Right ventricle myocardium inferior (tissue), 1 donor: ENCODE measurements at places on chromosomes 7 and 10.
A peak's percentile ranks its signal among the peaks of the same experiment; 100 is the strongest.

- DNase-seq, result no peak
Observed at GRCh38 chr10:121988361-121989324, at the start of gene TACC2. Gene TACC2 (plus strand): TSS chr10:121989163. CDS start chr10:122021982, 32,819 bp downstream.

DNA sequence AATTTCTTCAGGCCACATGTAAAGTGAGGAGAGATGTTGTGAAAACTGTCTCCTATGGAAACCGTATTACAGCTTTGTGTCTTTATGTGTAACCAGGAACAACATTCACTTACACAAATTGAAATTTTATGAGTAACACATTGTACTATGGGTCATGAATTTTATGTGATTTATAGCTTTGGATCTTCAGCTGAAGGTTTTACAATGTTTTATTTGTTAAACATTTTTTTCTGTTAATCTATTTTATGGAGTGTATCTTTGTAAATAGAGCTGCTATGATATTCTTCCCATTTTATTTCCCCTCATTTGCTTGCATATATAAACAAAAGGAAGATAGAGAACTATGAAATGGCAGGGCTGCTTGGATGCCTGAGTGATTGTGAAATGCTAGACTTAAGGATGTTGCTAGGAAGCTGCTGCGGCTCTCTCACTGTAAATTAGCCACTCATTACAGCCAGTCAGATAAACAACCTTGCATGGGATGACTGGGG is 104.5 kb upstream of the PCLO start:
- no peak for DNase-seq

- peak; percentile 89 for DNase-seq
Observed at GRCh38 chr10:118850418-118851061, 95.8 kb upstream of the CACUL1 start.

- DNase-seq, result no peak
Observed at GRCh38 chr10:111175787-111176186, 99.0 kb downstream of the ADRA2A start.

DNA sequence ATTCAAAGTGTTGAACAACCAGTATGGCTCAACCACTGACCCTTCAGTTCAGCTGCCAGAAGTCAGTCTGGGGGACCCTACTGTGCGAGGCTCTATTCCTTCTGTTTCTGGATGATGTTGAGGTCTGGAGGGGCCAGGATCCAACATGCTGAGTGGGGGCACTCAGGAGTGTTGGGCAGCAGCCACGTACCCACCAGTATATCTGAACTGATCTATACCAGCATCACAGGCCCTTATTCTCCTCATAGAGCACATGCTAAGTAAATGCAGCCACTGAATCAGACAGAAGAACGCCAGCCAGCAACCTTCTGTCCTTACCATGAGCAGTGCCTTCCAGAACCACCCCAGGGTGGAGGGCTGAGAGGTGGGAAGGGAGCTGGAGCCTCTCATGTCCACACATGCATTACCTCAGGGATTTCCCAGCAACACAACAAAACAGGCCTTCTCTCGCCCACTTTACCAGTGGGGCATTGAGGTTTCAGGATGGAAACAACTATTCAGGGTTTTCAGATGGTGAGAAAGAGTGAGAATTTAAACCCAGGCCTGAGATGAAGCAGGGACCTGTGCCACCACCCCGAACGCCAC is 6.8 kb upstream of the MSMB start:
- no peak for DNase-seq

- DNase-seq, result no peak
Observed at GRCh38 chr10:131145756-131146155, 165.8 kb downstream of the TCERG1L start.

DNA sequence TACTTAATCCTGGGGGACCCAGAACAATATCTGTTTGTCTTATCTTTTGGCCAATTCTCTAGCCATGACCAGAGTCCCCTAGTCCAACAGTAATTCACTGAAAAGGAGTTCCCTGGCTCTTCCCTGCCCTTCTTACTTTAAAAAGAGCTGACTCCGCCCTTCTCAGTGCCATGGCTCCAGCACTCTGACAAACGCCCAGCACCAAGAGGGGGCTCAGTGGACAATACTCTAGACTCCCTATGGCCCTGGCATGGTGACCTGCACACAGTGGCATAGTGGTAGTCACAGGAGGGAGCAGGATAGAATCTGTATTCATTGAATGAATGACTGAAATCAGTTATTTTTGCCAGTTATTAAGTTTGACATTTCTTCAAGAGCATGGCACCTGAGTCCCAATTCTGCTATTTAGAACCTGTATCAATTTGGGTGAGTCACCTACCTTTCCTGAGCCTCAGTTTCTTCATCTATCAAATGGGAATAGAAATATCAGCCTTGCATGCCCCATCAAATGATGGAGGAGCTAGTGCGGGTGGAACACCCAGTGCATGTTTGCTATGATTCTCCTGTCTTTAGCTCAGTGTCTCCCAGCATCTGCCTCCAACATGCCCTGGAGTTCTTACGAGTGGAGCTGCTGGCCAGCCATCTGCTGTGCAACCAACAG is 69.4 kb downstream of the CLEC2L start:
- DNase-seq, result no peak

DNA sequence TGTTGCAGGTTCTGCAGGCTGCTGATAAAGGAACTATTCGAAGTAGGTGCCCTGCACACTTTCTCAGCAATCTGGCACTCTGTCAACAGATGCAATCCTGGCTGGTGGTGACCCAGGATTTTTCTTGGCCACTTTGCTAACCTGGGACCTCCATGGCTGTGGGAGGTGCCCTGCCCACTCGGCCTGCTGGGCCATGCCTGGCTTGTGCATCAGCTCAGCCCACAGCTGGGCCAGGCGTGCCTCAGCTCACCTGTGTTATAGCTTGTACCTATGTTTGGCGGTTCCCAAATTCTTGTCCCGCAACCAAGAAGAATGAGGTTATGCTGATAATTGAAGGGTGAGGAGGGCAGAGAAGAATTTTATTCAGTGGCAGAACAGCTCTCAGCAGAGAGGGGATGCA is 141.7 kb downstream of the NPY start:
- DNase-seq, result no peak

DNA sequence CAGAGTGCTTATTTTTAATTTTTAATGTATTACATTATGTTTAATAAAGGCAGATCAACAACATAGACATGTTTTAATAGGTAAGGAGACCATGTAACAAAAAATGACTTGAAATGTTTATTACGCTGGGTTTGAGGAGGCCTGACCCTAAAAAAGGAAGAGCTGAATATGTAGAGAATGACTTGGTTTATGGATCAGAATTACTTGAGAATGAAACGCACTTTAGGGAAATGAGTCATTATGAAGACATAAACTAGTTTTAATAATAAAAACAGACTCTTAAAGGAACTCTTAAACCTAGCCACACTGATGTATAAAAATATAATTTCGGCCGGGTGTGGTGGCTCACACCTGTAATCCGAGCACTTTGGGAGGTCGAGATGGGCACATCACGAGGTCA is 56.5 kb downstream of the CTTNBP2 start:
- DNase-seq, result no peak

- no peak for DNase-seq
Observed at GRCh38 chr7:42014625-42015618, 222.1 kb downstream of the GLI3 start.

GRCh38 chr7:131933751-131934289 is 377.4 kb upstream of the PODXL start:
- no peak for DNase-seq

- DNase-seq, result no peak
Observed at GRCh38 chr7:141074997-141075396, 1.1 kb downstream of the TMEM178B start.

DNA sequence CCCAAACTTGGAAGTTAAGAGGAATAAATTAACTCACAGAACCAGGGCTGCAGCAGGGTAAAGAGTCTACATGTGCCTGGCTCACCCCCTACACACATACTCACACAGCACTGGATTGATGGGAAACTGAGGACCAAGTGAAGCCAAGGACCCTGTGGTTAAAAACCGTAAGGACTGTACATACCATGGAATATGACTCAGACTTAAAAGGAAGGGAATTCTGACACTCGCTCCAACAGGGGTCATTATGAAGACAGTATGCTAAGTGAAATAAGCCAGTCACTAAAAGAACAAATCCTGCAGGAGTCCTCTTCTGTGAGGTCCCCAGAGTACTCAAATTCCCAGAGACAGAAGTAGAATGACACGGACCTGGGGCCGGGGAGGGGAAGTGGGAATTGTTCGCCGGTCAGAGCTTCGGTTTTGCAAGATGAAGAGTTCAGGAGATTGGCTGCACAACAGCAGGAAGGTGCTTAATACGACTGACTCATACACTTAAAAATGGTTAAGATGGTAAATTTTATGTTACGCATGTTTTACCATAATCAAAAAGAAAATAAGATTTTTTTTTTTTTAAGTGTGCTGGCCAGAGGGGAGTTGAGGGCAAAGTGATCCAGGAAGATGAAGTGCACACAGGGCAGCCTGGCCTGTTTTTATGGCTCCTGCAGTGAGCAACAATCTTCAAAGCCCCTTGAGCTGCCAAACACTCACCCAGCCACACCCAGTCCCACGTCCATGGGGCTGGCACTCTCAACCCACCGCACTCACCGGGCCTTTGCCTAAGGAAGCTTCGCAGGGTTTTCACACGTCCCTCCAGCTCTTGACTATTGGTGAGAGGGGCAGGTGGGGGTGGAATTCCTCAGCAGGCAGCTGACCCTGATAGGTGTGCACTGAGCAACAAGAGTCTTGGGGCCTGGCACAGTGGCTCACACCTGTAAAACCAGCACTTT is 26.4 kb downstream of the DRGX start:
- DNase-seq, result no peak

- no peak for DNase-seq
Observed at GRCh38 chr7:135930565-135931461, 46.3 kb downstream of the MTPN start.

GRCh38 chr10:29658984-29659965 is 24.5 kb upstream of the SVIL start:
- DNase-seq, result peak; percentile 69

DNA sequence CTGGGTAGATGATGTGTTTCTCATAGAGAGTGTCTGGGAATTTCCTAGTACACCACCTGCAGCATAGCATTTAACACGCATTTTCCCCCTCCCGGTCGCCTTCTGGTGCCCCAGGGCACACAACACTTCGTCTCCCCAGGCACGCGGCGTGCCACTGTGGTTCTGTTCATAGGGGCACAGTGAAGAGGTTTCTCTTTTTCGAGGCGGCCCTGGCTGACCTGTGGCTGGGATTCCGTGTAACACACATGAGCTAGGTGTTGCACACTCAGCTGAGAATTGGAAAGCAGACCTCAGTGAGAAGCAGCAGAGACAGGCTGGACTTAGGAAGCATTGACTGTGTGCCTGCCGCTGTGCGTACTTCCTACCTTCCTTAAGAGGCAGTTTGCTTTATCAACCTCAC is 214.3 kb upstream of the SHH start:
- DNase-seq, result no peak

GRCh38 chr7:29471444-29472138 is 92.0 kb upstream of the PRR15 start:
- DNase-seq, result no peak

DNA sequence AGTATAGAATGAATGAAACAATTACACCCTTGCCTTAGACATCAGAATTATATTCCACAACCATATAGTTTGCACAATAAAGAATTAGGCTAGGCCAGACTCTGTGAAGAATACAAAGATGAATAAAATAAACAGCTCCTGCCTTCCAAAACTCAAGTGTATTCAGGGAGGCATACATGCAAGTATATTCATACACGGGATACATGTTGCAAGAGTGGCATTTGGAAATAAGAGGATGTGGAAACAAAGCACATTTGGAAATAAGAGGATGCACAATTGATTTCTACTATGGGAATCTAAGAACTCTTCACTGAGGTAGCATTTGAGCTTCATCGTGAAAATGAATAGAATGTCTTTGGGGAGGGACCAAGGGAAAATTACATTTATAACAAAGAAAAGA is 27.0 kb upstream of the TMEM26 start:
- no peak for DNase-seq

DNA sequence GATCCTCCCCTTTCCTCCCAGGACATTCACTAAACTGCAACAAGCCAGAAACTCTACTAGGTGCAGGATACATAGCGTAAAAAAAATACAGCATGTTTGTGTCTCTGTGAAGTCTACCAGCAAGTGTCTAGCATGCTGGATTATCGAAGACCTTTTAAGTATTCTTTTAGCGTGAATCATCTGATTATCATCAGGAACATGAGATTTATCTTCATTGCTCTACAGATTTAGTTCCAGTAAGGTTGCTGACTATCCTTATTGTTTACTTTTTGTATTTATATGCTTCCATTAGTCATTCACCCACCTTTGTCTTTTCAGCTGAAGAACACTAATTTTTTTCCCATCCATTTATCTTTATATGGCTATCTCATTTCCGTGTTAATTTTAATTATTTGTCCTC is 62.8 kb downstream of the PDZD8 start:
- DNase-seq, result no peak
